AG08395 (cell line): ENCODE measurements at places on chromosomes 2 and 18.

DNA sequence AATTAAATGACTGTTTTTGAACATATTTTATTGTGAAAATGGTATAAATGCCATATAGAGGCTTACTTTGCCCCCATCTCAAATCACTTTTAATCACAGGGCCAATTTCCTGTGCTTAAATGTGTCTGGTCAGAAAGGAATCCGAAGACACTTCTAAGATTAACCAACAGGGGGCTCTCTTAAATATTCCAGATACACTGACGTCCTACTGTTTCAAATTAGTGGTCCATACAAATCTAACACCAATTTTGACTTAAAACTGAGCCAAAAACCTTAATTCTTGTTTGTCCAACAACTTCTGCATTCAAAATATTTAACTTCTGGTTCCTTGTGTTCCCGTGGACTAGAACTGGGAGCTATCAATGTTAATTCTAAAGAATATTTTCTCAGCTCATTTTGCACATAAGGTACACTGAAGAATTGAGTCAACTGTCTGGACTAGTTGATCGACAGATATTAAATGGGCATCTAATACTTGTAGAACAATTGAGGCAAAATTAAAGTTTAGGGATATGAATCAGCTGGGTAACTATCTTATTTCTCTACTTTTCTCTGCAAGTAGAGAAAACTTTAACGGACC is 557.5 kb downstream of the ARHGAP15 start:
- DNase-seq = peak; percentile 47

- DNase-seq = no peak
Observed at GRCh38 chr18:28136071-28136470, 40.9 kb downstream of the CDH2 start.

- DNase-seq = no peak
Observed at GRCh38 chr2:224819075-224819474, 102.9 kb upstream of the CCDC195 start.

- no peak for DNase-seq
Observed at GRCh38 chr18:61832858-61833257, 59.9 kb downstream of the RNF152 start.

GRCh38 chr2:233365861-233366520 is 11.7 kb downstream of the DGKD start:
- DNase-seq = no peak

DNA sequence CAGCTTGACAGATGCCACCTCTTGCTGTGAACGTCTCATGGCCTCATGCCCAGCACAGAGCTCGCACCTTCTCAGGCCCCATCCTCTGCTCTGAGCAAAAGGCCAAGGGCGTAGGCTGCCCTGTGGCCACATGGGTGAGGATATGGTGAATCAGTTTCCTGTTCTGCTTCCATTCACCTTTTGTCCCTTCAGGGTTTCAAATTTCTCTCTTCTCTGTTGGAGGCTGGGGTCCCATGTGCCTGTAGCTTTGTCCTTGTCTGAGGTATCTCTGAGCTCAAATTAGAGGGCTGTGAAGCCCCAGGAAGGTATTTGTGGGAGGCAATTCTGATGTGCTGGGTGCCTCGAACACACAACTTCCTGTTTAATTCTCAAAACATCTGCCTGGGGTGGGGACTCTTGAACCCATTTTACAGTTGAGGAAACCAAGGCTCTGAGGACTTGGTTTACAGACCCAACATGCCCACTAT is 29.0 kb downstream of the ZAP70 start:
- no peak for DNase-seq

GRCh38 chr2:96541398-96542152 is 5.0 kb downstream of the ARID5A start:
- DNase-seq = peak; percentile 82

DNA sequence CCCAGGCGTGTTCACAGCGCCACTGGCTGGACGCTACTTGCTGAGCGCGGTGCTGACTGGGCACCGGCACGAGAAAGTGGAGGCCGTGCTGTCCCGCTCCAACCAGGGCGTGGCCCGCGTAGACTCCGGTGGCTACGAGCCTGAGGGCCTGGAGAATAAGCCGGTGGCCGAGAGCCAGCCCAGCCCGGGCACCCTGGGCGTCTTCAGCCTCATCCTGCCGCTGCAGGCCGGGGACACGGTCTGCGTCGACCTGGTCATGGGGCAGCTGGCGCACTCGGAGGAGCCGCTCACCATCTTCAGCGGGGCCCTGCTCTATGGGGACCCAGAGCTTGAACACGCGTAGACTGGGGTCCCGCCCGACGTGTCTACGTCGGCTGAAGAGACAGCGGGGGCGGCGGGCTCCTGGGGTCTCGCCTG is 891 bp upstream of the KHK start:
- peak; percentile 71 for DNase-seq

GRCh38 chr2:10977621-10978020 is 65.9 kb downstream of the KCNF1 start:
- DNase-seq = no peak

- no peak for DNase-seq
Observed at GRCh38 chr2:719734-720133, 42.5 kb upstream of the TMEM18 start.

DNA sequence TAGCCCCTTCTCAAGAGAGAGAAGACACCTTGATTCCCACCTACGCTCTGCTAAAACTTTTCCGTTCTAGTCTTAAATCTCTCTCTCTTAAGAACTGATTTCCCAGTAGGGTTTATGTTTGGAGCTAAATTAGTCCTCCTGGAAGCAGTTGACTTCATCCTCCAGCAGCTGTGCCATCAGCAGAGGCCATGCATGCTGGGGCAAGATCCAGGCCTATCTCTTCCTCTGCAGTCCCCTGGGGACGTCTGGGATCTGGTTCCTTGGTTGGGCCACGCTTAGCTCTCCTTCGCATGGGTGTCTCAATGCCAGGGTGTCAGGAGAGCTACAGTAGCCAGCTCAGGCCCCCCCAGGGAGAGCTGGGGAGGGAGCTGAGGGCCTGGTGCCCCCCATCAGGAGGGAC is 49.7 kb downstream of the HPCAL1 start:
- DNase-seq = no peak

GRCh38 chr18:50373561-50374219 is 1.2 kb upstream of the SKA1 start:
- DNase-seq = no peak

DNA sequence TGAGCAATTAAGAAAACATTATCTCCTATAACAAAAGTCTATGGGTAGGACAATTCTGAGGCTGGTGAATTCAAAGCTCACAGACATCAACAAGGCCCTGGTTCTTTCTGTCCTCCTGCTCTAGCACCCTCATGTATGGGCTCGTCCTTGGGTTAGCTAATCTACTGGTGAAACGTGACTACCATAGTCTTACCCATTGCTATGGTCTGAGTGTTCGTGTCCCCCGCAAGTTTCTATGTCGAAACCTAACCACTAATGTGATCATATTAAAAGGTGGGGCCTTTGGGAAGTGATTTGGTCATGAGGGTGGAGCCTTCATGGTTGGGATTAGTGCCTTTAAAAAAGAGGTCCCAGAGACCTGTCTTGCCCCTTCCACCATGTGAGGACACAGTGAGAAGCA is 564.7 kb downstream of the TNS1 start:
- DNase-seq = no peak

DNA sequence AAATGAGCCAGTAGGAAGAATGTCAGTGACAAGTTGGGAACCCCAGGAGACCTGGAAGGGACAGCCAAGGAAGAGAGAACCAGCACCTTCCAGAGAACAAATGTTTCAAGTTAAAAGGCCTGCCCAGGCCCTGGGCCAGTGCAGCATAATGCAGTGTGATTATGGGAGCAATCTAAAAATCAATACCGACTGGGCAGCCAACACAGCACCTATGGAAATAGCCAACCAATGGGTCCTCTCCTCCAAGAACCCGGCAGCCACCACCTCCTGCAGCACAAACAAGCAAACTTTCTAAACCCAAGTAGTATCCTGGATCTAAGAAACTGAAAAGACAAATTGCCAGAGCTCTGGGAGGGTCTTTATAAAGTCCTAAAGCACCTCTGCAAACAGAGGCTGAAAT is 71.7 kb downstream of the CLHC1 start:
- DNase-seq = no peak

GRCh38 chr2:9135822-9136558 is 70.6 kb upstream of the ASAP2 start:
- peak; percentile 35 for DNase-seq

GRCh38 chr2:148031152-148031551 is 10.3 kb downstream of the MBD5 start:
- DNase-seq = no peak

DNA sequence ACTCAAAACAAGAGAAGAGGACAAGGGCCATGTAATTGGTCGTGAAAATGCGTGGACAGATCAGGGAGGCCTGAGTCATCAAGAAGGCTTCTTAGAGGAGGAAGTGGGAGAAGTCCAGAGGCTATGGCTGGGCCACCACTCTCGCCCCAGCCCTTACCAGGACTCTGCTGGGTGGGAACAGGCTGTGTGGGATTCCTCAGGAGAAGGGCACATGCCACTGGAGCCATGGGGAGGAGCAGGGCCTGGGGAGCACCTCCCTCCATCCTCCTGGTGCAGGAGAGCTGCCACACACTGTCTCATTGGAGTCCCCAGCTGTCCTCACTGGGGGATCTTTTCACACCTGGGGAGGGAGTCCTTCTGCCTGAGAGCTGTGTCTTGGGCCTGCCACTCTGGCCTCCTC is 9.4 kb upstream of the RALB start:
- DNase-seq = no peak

GRCh38 chr2:136363470-136363869 is 245.5 kb upstream of the CXCR4 start:
- DNase-seq = no peak

GRCh38 chr18:59551902-59552635 is 145.2 kb downstream of the CCBE1 start:
- no peak for DNase-seq

- DNase-seq = no peak
Observed at GRCh38 chr2:105439141-105439540, 40.3 kb upstream of the FHL2 start.

- peak; percentile 70 for DNase-seq
Observed at GRCh38 chr2:85913884-85914881, 25.4 kb upstream of the ST3GAL5 start.

GRCh38 chr18:27428120-27428519 is 243.0 kb upstream of the CHST9 start:
- DNase-seq = no peak

- no peak for DNase-seq
Observed at GRCh38 chr2:100302585-100302892, 19.8 kb downstream of the LONRF2 start.

GRCh38 chr18:50734342-50734741 is 85.5 kb downstream of the MRO start:
- no peak for DNase-seq

DNA sequence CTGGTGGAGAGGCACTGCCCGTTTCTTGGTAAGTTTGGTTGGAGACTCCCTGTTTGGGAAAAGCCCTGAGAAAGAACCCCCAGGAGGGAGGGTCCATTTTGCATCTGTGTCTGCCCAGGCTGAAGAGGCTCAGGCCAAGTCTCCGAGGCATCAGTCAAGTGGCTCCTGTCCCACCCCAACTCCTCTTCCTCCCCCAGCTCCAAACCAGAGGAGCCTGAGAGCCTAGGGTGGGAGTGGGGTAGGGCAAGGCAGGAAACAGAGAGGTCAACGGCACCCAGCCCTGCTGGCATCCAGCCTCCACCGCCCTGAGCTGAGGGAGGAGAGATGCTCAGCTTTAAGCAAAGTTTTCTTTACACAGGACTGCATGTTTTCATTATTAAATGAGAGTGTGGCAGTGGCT is 38.2 kb downstream of the CYP27C1 start:
- no peak for DNase-seq

- no peak for DNase-seq
Observed at GRCh38 chr2:152433289-152433688, 98.3 kb downstream of the FMNL2 start.

GRCh38 chr2:189959450-189959849 is 103.1 kb downstream of the MSTN start:
- no peak for DNase-seq

DNA sequence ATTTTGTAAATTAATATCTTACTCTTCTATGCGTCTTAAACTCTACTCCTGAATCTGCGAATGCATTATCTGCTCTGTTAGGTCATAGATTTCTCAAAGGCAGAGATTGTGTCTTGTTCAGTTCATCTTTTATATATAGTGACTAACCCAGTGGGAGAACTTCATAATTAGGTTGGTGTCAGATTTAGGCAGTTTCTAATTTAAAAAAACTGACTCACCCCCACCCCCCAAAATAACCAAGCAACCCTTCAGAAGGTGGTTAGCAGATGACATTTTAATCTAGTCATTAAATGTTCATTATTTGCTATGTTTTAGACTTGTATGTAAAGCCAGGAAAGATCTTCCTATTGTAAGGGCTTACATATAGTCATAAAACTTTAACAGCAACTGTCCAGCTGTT is 10.4 kb downstream of the SERPINB12 start:
- no peak for DNase-seq

DNA sequence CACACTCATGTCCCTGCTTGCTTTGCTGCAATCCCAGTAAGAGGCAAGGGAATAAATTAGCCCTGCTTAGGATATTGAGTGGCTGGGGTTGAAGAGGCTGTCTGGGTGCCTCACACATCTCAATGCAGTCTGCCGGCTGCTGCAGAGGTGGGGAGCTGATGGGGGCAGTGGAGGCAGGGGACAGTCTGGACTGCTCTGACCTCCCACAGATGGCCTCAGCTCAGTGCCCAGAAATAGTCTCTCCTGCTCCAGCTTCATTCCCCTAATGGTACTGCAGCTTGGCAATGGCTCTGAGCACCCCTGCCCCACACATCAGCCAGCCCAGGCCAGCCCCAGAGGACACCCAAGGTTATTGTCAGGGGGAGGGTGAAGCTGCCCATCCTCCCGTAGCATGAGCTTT is 21.5 kb upstream of the TNS1 start:
- no peak for DNase-seq

DNA sequence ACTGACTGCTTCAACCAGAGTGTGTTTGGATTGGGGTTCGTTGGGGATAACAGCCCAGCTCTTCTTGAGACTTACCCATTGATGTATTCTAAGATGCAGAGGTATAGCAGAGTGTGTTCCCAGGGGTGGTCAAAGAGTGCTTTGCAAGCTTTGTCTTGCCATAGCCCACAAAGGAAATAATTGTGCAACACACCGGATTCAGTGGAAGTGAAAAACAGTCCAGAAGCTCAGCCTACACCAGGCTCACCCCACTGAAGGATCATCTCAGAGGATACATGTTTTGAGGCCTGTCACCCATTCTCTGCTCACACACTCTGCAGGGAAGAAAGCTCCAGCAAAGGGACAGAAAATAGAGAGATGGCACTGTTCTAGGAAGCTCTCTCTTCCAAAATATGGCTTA is 9.6 kb downstream of the CACNB4 start:
- no peak for DNase-seq

GRCh38 chr18:9803063-9803697 is 82.6 kb upstream of the TXNDC2 start:
- DNase-seq = no peak

GRCh38 chr2:181046833-181047232 is 66.4 kb downstream of the UBE2E3 start:
- no peak for DNase-seq

- DNase-seq = no peak
Observed at GRCh38 chr2:115364093-115364492, 921.7 kb downstream of the DPP10 start.
